Cortex of kidney (tissue), 1 donor: ENCODE measurements at places on chromosomes 4 and X.

- no peak for DNase-seq
Observed at GRCh38 chr4:166318810-166319525, 445.9 kb downstream of the TLL1 start.

- no peak for DNase-seq
Observed at GRCh38 chrX:109830157-109830703, 97.2 kb upstream of the ACSL4 start.

DNA sequence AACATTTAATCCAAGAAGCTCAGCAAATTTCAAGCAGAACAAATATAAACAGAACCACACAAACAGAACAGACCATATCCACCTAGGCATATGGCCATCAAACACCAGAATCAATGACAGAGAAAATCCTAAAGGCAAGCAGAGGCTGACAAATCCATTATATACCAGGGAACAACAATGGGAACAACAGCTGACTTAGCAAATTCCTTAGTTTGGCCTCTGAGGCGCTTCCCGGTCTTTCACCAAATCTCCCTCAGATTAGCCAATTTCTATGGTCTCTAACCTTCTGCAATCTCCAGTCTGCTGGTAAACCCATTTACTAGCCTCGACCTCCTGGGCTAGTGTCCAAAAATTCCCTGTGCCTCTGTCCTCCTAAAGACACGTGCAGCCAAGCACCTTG, 59.2 kb downstream of the GPR143 start:
- no peak for DNase-seq

DNA sequence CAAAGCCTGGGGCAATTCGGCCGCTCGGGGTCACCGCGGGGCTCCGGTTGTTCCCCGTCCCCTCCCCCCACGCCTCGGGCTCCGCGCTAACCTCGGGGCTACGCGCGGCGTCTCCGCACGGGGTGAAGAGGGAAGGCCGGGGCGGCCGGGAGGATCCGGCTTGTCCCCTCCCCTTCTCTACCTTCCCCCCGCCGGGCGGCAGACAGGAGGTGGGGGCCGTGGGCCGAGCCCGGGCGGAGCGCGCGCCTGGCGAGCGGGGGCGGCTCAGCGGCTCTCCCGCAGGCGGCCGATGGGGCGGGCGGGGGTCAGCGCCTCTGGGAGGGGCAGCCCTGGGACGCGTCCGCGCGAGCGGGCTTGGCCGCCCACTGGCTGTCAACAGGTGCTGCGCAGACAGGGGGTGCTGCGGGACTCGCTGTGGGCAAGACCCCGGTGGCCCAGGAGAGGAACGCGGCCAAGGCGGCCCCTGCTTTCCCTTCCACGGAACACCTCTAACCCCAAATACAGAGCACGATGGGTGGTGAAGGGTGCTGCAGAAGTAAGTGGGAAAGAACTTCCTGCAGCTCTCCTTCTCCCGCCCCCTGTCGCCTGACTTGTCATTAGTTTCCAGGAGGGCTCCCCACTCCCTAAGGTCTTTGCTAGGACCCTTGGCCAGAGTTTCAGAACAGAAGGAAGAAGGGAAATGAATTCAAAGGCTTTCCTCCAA, at the start of gene PDGFC:
Gene PDGFC (minus strand): TSS at position 124 of the 703 bp plus-strand sequence. CDS start 896 bp downstream, outside the sequence.
- peak; percentile 35 for DNase-seq
